Fibroblast of lung (primary cell): ENCODE measurements at places on chromosomes 12 and 14. TPM values are rescaled to one million over a fixed set of nuclear protein-coding genes. Genes with fewer than 3 reads are reported as not detected.
A peak's percentile ranks its signal among the peaks of the same experiment; 100 is the strongest.

Gene LMNTD1
- total RNA-seq: not detected in 2 replicates

GRCh38 chr12:49212572-49212971 lies 23.7 kb upstream of the TUBA1A start:
- no peaks in the 10 kb centered on the region for H3K27me3 ChIP-seq
- H3K36me3 ChIP-seq: no peaks in the 10 kb centered on the region
- no peak overlapping the region for H3K27ac ChIP-seq
- H3K4me1 ChIP-seq: peaks cover 15% of the 10 kb centered on the region

GRCh38 chr12:94207849-94208621 lies 59.7 kb downstream of the PLXNC1 start:
- H3K4me1 ChIP-seq: no peaks in the 10 kb centered on the region
- no peaks in the 10 kb centered on the region for H3K36me3 ChIP-seq
- DNase-seq: peak; percentile 42

Gene C12orf76
- 17.2 and 20.8 TPM in 2 replicates for total RNA-seq

Gene KRT72
- not detected in 2 replicates for total RNA-seq

GRCh38 chr12:57604992-57605810 lies 577 bp downstream of the DTX3 start:
- H3K4me1 ChIP-seq: peaks cover 5% of the 10 kb centered on the region
- peaks cover 2% of the 10 kb centered on the region for H3K36me3 ChIP-seq
- H3K27me3 ChIP-seq: no peaks in the 10 kb centered on the region
- H3K4me3 ChIP-seq: peak overlapping the region; percentile 72
- DNase-seq: no peak

- DNase-seq: no peak
- H3K36me3 ChIP-seq: no peaks in the 10 kb centered on the region
- H3K4me3 ChIP-seq: no peak overlapping the region
- no peaks in the 10 kb centered on the region for H3K27me3 ChIP-seq
Measured at GRCh38 chr14:59331217-59331616, 134.0 kb downstream of the GPR135 start.

DNA sequence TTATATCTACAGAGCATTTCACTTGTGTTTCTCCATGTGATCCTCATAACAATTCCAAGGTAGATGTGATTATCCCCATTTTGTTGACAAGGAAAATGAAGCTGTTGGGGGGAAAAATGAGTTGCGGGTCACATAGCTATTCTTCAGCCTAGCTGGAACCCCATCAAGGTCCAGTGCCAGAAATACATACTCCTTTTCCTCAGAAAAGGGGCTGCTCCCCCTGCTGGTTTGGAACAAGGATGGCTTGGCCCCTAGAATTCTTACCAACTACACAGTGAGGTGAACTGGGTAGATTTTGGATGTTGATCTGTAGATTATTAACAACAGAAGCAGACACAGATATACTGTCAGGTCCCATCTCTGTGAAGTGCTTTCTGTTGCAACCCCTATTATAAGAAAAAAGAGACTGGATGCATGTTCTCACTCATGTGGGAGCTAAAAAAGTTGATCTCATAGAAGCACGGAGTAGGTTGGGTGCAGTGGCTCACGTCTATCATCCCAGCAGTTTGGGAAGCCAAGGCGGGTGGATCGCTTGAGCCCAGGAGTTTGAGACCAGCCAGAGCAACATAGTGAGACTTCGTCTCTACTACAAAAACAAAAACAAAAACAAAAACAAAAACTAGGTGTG lies 8.9 kb downstream of the IKZF4 start:
- no peak overlapping the region for H3K27ac ChIP-seq
- no peaks in the 10 kb centered on the region for H3K4me1 ChIP-seq
- H3K27me3 ChIP-seq: no peaks in the 10 kb centered on the region
- DNase-seq: peak; percentile 61

- peak; percentile 68 for DNase-seq
- peak overlapping the region; percentile 100 for H3K27ac ChIP-seq
- H3K4me1 ChIP-seq: peaks cover 18% of the 10 kb centered on the region
Measured at GRCh38 chr12:124913474-124914391, 717 bp downstream of the UBC start.

DNA sequence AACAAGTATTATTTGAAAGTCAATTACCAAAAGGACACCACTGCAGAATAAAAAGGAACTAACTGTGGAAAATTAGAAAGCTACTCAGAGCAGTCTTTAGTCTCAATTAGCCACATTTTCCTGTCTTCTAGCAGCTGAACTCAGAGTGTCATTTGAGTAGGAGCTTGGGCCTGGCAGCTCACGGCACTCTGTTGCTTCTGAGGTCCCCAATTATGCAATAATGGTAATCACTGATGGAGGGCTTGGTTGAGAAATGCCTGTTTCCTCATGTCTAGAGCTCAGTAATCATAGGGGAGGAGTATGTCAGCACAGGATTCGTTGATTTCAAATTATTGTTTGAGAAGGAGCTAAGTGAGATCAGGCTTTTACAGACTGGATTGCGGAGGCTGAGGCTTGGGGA lies 108.6 kb downstream of the VRK1 start:
- DNase-seq: no peak
- no peak overlapping the region for H3K27ac ChIP-seq
- H3K27me3 ChIP-seq: no peaks in the 10 kb centered on the region
- no peak overlapping the region for H3K4me3 ChIP-seq
- H3K36me3 ChIP-seq: no peaks in the 10 kb centered on the region

Gene BEGAIN
- under 0.01 TPM in 2 replicates for total RNA-seq

Gene TARBP2
- total RNA-seq: 37.8 and 39.3 TPM in 2 replicates

DNA sequence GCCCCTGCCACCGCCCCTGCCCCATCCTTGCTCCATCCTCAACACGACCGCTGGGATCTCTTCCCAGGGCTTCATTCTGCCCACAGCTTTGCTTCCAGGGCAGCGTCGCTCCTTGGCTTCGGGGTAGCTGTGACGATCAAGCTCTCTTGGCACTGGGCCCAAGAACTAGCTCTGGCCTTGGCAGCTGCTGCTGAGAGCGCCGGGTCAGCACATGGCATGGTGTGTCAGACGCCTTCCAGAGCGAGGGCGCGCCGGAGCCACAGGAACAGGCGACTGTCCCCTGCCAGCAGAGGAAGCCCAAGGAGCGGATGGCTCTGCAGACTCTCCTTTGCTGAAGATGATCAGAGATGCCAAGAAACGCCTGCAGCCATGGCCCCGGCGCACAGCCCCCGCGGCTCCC lies 15.9 kb downstream of the RAB35 start:
- no peak overlapping the region for H3K4me3 ChIP-seq
- H3K4me1 ChIP-seq: peaks cover 8% of the 10 kb centered on the region
- DNase-seq: peak; percentile 42
- H3K36me3 ChIP-seq: peaks cover 24% of the 10 kb centered on the region
- peak overlapping the region; percentile 51 for H3K27ac ChIP-seq

DNA sequence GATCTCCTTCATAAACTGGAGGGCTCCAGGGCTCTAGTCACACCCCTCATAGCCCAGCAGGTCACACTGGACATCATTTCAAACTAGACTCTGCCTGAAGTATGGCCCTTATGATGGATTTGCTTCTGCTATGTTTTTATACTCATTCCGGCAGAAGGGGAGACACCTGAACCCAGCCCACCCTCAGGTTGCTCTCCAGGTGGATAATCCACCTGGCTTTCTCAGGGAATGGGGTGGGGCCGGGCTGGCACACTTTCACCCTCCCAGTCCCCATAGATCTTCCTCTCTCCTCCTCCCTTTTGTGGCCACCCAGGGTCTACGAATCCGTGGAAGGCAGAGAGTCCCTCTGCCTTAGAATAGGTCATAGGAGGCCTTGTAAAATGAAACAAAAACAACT lies 9.8 kb upstream of the KRT73 start:
- no peak overlapping the region for H3K4me3 ChIP-seq
- H3K36me3 ChIP-seq: no peaks in the 10 kb centered on the region
- no peaks in the 10 kb centered on the region for H3K27me3 ChIP-seq
- no peak for DNase-seq

Gene ADAM21
- 0.51 and 0.66 TPM in 2 replicates for total RNA-seq

Gene LMBR1L
- 53.2 and 54.2 TPM in 2 replicates for total RNA-seq

- H3K27ac ChIP-seq: no peak overlapping the region
- H3K36me3 ChIP-seq: no peaks in the 10 kb centered on the region
- DNase-seq: no peak
- no peaks in the 10 kb centered on the region for H3K27me3 ChIP-seq
- no peaks in the 10 kb centered on the region for H3K4me1 ChIP-seq
Measured at GRCh38 chr12:14471497-14471896, 96.2 kb downstream of the PLBD1 start.

DNA sequence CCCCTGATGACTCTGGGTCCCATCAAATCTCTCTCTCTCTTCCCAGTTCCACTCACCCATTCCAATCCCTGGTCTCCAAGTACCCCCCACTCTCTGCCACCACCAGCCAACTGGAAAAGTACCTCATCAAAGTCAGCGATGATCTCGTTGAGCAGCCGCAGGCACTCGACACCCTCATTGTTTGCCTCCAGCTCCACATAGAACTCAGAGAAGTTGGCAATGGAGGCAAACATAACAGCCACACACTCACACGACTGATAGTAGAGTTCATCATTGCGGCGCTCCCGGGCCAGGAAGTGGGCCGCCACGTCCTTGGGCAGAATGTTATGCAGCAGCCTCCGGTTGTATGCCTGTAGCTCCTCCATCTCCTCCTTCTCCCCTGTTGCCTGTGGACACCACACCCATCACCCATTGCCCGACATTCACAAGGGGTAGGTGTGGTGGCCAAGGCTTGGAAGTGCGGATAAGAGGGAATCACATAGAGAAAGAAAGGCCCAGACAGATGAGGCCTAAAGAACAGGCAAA lies 17.2 kb downstream of the ADCY6 start:
- no peaks in the 10 kb centered on the region for H3K4me1 ChIP-seq
- DNase-seq: no peak
- no peak overlapping the region for H3K4me3 ChIP-seq
- peaks cover 35% of the 10 kb centered on the region for H3K36me3 ChIP-seq
- H3K27me3 ChIP-seq: no peaks in the 10 kb centered on the region

DNA sequence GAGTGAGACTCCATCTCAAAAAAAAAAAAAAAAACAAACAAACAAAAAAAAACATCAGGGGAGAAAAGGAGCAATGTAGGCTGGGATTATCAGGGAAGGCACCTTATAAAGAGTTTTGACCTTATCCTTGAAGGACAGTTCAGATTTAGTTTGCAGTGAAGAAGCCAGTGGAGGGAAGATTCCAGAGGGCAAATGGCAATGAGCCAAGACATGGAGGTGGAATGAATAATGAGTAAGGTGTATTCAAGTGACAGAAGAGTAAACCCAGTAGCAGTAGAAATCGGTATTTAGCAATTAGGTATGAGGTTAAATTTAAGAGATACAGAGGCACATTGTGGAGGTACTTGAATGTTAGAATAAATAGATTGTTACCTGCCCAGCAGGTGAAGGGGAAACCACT lies 2.2 kb upstream of the DUSP16 start:
- H3K4me3 ChIP-seq: no peak overlapping the region
- no peak overlapping the region for H3K27ac ChIP-seq
- no peak for DNase-seq
- peaks cover 5% of the 10 kb centered on the region for H3K4me1 ChIP-seq
- H3K36me3 ChIP-seq: no peaks in the 10 kb centered on the region
- peaks cover 2% of the 10 kb centered on the region for H3K27me3 ChIP-seq

GRCh38 chr14:46581036-46581671 lies 70.4 kb downstream of the RPL10L start:
- no peak overlapping the region for H3K27ac ChIP-seq
- no peaks in the 10 kb centered on the region for H3K4me1 ChIP-seq
- H3K36me3 ChIP-seq: no peaks in the 10 kb centered on the region

- H3K4me3 ChIP-seq: no peak overlapping the region
- peaks cover 2% of the 10 kb centered on the region for H3K4me1 ChIP-seq
- no peaks in the 10 kb centered on the region for H3K27me3 ChIP-seq
- no peak overlapping the region for H3K27ac ChIP-seq
- no peak for DNase-seq
Measured at GRCh38 chr12:14264778-14265177, 100.7 kb upstream of the ATF7IP start.

Gene RILPL2
- total RNA-seq: 3.1 and 4.5 TPM in 2 replicates

DNA sequence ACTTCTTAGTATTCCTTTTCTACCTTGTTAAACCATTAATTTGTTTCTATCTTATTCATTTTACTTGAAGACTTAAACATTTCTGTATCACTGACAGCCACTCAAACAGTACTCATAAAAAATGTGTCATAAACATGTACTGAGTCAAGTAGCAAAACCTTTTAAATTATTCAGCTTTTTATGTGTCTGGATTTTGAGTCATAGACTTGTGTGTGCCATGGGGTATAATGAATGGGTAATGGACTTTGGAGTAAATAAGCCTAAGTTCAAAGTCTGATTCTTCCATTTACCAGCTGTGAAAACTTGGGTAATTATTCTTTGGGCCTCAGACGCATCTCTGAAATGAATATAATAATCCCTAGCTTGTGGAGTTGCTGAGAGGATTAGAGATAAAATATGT lies 199.0 kb downstream of the RAD51B start:
- H3K27ac ChIP-seq: no peak overlapping the region
- H3K36me3 ChIP-seq: no peaks in the 10 kb centered on the region
- no peaks in the 10 kb centered on the region for H3K27me3 ChIP-seq

Gene DLGAP5
- total RNA-seq: 0.77 and 8.1 TPM in 2 replicates
